ENCODE measurements at places on chromosomes 3 and 15.

DNA sequence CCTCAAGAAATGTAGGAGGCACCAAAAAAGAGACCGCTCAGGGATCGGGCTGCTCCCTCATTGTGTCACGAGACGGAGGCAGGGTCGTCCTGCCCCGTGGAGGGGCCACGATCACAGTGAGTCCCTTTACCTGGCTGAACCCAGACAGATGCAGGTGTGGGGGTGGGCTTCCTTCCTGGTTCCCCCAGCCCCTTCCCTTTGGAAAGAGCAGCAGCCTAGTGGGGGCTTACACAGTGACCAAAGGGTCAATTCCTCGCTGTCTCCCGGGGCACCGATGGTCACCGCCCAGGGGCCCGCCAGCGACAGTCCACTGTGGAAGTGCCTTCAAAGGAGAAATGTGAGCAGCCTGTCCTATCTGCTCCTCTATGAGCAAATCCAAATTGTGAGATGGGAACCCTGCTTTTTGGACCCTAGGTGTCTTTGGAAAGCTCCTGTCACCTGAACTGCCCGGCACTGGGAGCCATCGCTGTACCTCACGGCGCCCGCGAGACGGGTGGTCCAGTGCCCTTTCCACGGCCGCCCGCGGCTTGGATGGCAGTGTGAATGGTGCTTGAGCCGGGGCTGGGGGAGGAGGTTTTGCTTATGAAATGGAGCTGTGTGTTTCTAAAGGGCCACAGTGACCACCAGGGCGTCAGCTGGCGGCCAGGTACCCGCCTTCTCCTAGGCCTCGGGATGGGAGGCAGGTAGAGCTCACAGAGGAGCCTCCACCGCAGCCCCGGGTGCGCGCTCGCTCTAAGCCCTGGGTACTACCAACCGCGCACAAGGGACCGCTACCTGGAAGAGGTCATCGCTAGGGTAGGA lies 155.7 kb downstream of the KLF13 start:
- no peak for DNase-seq

GRCh38 chr15:73936181-73936580 lies 9.9 kb downstream of the LOXL1 start:
- DNase-seq, result no peak

DNA sequence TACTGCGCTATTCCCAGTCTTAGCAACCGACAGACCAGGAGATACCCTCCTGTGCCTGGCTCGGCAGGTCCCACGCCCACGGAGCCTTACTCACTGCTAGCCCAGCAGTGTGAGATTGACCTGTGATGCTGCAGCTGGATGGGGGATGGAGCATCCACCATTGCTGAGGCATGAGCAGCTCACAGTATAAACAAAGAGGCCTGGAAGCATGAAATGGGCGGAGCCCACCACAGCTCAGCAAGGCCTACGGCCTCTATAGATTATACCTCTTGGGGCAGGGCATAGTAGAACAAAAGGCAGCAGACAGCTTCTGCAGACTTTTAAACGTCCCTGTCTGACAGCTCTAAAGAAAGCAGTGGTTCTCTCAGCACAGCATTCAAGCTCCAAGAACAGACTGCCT lies 160.3 kb downstream of the ANXA2 start:
- DNase-seq, result no peak

GRCh38 chr15:71755092-71755970 lies 55.0 kb upstream of the NR2E3 start:
- no peak for DNase-seq

DNA sequence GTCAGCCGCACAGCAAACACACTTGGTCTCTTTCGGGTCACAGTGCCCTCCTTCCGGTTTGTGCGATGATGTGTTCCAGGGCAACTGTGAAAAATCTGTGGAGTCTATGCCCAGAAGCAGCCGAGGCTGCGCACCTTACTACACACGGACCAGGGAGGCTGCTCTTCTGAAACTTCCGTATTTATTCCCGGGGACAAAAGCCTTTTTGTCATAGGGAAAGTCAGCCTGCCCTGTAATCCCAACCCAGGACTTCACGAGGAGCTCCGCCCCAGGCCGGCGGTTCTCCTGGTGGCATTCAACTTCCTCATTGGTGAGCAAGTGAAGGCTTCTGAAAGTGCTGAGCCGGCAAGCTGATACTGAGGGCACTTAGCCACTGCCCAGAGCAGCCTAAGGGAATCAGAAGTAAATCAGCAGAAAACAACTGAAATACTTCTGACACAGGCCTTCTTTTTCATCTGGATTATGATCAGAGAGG lies 126.5 kb downstream of the FMN1 start:
- DNase-seq, result no peak

GRCh38 chr3:41207355-41207754 lies 8.1 kb downstream of the CTNNB1 start:
- no peak for DNase-seq

- DNase-seq, result no peak
These were observed 28.6 kb downstream of the FAM174B start for GRCh38 chr15:92627014-92627413.
